ENCODE measurements at places on chromosomes 12 and 14. TPM values are rescaled to one million over a fixed set of nuclear protein-coding genes. Genes with fewer than 3 reads are reported as not detected.

Gene CPNE6
- not detected for total RNA-seq

Gene ACOT2
- 11.9 TPM for total RNA-seq

Gene TESPA1
- total RNA-seq, result 123 TPM

Gene CIPC
- total RNA-seq, result 14.3 TPM

Gene OR10G2
- not detected for total RNA-seq

Gene TAC3
- not detected for total RNA-seq

Gene ZNF268
- 19.6 TPM for total RNA-seq

All from activated naive CD4-positive, alpha-beta T cell treated with anti-CD3 and anti-CD28 coated beads, Interleukin-2, amount 10 ng/mL, durations not matched to agents 5 hours and 36 hours (primary cell).